ENCODE measurements at places on chromosomes 3 and 15.

GRCh38 chr3:138547342-138547975 is 46.6 kb downstream of the CEP70 start:
- DNase-seq: no peak

GRCh38 chr3:174336784-174337183 is 522.4 kb upstream of the NAALADL2 start:
- DNase-seq: no peak

- no peak for DNase-seq
Measured at GRCh38 chr3:194476784-194477183, 10.0 kb downstream of the ATP13A3 start.

DNA sequence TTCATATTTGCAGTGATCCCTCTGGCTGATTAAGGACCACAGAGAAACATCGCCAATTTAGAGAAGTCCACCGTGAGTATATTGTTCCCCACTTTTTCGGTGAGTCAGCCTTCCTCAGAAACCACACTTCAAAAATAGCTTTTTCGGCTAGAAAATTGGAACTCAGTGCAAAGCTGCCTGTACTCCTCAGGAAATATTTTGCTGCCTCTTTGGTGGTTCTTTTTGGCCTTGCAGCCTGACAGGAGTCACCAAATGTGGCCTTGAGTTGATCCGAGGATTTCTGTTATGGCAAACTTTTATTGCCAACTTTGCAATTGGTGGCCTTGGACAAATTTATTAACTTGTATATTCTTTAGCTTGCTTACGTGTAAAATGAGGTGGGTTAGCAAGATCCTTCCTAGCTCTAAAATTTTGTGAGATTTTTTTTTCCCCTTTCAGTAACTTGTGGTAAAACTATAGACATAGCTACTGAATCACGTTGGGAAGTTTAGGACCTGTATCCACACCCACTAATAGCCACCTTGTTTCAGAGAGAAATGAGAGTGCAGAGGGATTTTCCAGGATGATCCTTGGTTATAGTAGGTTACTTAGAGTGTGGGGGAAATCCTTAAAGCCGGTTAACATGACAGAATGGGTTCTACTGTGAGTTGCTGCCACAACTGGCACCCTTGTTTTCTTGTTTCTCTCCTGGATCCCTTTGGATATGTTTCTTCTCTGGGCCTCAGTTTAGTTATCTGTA is 9.9 kb downstream of the ARL6IP5 start:
- no peak for DNase-seq

DNA sequence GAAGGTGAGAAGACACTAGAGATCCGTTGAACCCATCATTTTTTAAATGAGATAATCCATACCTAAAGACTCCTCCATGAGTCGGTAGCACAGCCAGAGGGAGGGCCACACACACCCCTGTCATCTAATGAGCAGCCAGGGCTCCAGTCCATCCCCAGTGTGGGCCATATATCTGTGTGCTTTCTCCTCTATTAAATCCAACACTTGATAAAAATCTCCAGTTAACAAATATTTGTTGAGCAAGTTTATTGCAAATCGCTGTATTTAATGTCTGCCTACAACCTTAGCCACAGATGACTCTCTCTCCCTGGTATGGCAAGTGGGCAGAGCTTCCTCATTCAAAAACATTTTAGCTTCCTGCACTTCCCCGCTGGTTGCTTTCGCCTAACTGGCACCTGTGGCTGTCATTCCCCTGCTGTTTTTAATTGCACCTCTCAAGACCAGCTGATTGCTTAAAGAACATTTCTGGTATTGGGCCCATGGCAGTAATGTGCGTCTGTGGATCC is 82.8 kb downstream of the SMAD3 start:
- no peak for DNase-seq

DNA sequence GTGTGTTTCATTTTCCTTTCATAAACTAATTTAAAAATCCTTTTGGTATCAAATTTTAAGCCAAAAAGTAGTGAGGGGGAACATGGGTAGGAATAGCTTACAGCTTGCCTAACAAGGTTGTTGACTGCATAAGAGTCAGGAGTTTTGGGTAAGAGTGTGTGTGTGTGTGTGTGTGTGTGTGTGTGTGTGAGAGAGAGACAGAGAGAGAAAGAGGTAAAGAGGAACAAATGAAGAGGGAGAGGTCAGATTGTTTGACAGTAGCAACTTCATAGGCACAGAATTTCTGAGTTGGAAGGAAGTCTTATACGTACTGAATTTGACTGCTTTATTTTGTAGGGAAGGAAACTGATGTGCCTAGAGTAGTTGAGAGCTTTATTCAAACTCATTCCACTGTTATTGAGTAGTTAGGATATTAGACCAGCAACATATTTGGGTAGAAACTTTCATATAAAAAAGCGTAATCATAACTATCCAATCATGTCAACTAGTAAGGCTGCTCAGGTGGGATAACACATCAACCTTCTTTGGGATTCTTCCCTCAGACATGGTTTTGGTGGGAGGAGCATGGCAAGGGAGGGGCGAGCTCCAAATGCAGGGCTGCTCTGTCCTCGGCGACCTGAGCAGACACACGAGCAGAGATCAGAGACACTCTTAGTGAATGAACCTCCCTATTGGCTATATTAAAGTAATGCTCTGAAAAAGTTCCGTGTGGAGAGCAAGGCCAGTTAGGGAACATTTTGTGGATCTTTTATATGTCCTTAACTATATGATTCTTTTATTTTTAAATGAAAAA is 86.4 kb downstream of the LPP start:
- DNase-seq: no peak

DNA sequence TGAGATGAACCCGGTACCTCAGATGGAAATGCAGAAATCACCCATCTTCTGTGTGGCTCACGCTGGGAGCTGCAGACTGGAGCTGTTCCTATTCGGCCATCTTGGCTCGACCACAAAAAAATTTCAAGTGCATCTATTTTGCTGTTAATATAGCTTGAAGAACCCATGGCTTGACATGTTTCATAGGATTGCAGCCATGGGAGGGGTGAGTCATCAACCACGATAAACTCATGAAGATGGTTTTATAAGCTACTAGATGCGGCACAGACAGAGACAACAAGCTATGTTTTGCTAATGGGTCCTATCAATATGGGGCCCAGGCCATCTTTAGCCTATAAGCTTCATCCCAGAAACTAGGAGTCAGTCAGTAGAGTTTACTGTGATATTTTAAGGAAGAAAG is 100.4 kb upstream of the PHLDB2 start:
- DNase-seq: no peak

- no peak for DNase-seq
Measured at GRCh38 chr3:146262371-146263110, 11.6 kb upstream of the PLSCR4 start.

- no peak for DNase-seq
Measured at GRCh38 chr3:157170861-157171260, 10.9 kb upstream of the CCNL1 start.

GRCh38 chr3:177084616-177085015 is 112.7 kb downstream of the TBL1XR1 start:
- no peak for DNase-seq

GRCh38 chr3:12671120-12671450 is 7.2 kb upstream of the RAF1 start:
- no peak for DNase-seq

- DNase-seq: no peak
Measured at GRCh38 chr3:69142090-69142489, 19.7 kb upstream of the LMOD3 start.

GRCh38 chr3:140276703-140277102 is 341.7 kb downstream of the CLSTN2 start:
- no peak for DNase-seq

DNA sequence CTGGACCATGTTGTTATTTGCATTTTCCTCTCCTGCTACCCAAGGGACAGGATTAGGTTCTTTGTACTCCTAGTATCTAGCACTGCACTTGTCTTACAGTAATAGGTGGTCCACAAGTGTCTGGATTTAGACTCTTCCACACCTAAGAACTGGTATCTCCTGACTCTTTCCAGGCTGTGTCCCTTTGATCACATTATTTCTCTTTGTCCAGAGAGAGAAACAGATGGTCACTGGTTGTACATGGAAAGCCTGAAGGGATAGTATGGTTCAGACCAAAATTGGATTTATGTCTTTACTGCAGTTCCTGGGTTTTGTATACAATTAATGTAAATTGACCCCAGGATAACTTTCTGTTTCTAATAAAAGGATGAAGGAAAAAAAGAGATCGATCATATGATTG is 64.0 kb downstream of the PDE8A start:
- DNase-seq: no peak

DNA sequence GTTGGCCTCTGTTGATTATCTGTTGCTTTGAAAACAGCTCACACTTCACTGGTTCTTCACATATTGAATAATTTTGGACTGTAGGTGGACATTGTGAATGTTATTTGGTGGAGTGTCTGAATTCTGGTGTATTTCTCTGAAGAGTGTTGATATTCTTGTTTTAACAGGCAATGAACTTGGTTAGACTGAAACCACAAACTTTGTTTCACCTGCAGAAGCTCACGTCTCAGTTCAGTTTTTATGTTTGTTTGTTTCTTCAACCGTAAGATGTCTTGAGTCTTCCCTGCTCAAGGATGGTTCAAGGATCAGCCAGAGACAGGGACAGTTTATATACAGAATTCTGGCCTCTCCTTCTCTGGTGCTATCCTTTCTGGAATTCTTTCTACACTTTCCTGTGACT is 43.6 kb downstream of the C3orf20 start:
- DNase-seq: no peak

DNA sequence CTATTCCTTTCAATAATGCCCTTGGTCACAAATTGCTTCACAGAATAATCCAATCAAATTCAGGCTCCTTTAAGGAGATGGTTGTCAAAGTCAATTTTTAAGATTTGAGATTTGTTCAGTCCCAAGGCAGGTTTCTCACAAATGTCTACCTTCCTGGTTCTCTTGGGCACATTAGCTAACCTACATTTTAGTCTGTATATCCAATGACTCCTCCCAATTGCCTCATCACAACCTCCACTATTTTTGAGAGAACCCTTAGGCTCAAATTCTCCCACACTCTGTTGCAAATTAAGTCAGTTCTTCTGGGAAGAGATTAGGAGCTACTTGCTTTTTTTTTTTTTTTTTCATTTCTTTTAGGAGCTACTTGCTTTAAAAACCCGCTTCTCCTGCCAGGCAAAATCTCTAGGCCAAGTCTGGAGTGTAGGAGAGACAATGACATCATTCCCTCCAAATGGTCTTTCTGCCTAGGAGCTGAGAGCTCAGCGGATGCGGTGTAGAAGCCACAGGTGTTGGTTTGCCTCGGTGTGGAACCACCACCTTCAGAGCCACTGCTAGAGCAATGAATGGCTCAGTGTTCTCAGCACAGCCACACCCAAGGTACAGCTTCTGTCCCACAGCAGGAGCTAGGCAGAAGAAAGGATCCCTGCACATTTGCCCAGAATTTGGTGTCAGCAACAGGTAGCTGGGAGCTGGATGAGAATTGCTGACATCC is 10.0 kb upstream of the INO80 start:
- no peak for DNase-seq

DNA sequence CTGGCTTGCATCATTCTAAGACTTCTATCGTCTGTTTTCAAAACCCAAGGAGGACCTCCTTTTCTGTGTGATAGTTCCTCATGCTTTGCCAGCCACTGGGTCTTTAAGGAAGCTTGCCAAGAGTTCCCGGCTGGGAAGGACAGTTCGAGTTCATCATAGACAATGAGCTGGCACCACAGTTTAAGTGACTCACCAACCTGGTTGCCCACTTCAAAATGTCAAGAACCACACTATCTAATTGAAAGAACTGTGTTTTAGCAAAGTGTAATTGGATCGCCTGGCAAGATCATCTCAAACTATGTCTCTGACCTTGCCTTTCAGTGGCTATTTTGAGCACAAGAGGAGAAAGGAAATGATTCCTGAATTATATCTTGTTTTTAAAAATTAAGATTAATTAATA is 27.9 kb downstream of the SOX2 start:
- DNase-seq: no peak

GRCh38 chr3:31659246-31659645 is 126.5 kb downstream of the STT3B start:
- no peak for DNase-seq

DNA sequence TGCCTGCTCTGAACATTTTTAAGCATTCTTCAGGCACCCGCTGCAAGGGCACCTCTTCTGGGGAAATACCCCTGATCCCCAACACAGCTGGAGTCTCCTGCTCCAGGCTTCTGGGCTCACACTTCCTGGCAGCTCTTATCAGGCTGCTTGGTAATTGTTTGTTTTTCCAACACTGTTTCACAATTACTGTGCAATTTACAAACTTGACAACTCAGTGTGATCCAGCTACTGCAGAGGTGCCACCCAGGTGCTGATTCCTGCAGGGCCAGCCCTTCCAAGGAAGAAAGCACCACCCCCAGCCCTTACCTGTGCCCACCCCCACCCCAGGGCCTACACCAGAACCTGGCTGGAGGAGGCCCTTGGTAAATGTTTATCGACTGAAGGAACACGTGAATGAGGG is 66.5 kb downstream of the MAGEF1 start:
- DNase-seq: no peak

DNA sequence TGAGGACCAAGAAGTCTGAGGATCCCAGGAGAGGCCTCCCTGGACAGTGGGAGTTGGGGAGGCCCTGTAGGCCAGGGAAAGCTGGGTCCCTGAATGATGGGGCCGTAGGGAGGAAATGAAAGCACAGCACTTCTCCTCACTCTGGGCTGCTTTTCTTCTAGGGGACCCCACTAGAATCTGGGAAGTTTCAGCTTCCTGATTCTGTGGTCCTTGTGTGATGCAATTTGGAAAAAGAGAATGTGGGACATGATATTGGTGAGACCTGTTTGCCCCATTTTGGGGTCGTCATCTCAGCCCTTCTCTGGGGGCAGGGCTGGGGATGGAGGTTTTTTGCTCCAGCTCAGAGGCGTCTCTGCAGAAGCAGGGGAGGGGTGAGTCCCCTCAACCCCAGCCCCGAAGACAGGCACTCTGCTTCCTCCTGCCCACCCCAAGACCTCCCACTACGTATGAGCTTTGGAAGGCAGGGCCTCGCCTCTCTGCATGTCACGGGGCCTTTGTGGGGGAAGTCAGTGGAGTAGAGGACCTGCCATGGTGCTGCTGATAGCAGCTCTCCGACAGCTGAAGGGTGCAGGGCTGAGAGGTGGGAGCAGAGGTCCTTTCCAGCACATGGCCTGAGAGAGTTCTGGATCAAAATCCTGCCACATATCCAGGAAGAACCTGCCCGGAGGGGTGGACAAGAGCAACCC is 1.5 kb upstream of the SNX22 start:
- no peak for DNase-seq

DNA sequence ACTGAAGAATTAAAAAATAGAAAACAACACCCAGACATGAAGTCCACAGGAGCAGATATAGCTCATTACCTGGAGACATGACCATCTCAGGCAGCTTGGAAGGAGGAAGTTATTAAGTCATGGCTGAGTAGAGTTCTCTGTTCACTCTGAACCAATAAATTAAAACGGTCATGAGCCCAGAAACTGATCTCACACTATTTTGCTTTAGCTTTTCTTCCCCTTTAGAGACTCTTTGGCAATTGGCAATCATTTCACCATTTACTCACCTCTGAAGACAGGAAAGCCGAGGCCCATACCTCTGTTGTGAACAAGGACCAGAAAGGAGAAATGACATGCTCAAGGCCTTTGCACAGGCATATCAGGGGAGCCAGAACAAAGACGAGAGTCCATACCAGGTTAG is 26.6 kb downstream of the CLDN18 start:
- DNase-seq: no peak
